PC-3 (cell line): ENCODE measurements at places on chromosomes 5 and 9. TPM values are rescaled to one million over a fixed set of nuclear protein-coding genes. Genes with fewer than 3 reads are reported as not detected.
A peak's percentile ranks its signal among the peaks of the same experiment; 100 is the strongest.

KIF4B gene
- not detected in 2 replicates for total RNA-seq

LRRC70 gene
- total RNA-seq: 1.5 and 1.6 TPM in 2 replicates

GRCh38 chr9:8842402-8843193 is 1043.0 kb upstream of the DMAC1 start:
- DNase-seq: no peak

- peak; percentile 46 for DNase-seq
Measured at GRCh38 chr5:158970569-158971014, 129.1 kb downstream of the EBF1 start.

GRCh38 chr5:108560581-108560980 is 178.7 kb upstream of the FBXL17 start:
- DNase-seq: peak; percentile 15

GRCh38 chr5:159032656-159033350 is 66.9 kb downstream of the EBF1 start:
- no peak for DNase-seq

NMUR2 gene
- not detected in 2 replicates for total RNA-seq

FAM221B gene
- 0.29 TPM in 1 of 2 replicates, not detected in the other for total RNA-seq

DNA sequence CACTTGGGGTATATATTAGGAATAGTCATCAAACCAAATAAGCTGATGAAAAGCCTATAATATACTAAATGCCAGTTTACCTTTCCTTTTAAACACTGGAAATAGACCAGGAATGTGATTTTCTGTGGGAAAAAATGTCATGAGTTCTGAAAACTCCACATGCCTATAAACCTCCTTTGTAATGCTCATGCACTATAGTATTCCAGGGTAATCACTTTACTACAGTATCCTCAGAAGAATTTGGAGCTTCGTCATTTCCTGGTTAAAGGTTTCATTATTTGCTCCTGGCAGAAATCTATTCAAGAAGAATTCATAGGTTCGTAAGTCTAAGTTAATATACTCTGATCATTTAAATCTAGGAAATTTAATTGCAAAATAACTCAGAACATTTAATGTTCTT is 1076.7 kb upstream of the DMAC1 start:
- no peak for DNase-seq
